HCT116 (cell line): ENCODE measurements at places on chromosomes 5 and 9.

- peak; percentile 45 for DNase-seq
These were observed 82.4 kb downstream of the PTCH1 start for GRCh38 chr9:95434116-95435073.

- no peak for DNase-seq
These were observed 67.1 kb downstream of the TEX10 start for GRCh38 chr9:100285601-100286000.

GRCh38 chr5:133353741-133354140 is 258.6 kb downstream of the FSTL4 start:
- no peak for DNase-seq

GRCh38 chr5:138922494-138922893 is 47.4 kb upstream of the LRRTM2 start:
- no peak for DNase-seq

DNA sequence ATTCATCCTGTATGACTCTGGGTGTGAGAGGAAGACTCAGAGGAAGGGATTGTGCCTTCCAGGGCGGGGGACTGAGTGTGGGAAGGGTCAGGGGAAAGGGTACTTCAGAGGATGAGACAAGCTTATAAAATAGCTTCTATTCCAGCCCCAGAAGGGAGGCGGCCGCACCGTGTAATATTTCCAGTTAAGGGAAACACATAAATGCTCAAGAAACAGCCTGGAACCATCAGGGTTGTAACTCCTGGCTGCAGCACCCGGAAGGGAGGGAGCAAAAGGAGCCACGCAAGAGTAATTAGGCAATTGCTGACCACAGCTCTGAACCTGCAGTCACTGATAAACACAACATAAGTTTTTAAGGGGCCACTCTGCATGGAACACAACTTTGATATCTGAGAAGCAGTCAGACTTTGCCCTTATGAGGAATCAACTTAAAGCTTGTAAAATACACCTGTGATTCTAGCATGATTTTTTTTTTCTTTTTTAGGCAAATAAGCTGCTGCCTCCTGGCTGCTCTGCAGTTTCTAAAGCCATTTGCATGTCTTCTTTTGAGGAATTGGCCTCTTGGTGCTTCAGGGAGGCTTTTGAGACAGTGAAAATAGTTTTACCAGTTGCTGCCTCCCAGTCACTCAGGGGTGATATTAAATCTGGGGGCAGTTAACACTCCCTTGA is 382.7 kb downstream of the ENC1 start:
- DNase-seq, result no peak

DNA sequence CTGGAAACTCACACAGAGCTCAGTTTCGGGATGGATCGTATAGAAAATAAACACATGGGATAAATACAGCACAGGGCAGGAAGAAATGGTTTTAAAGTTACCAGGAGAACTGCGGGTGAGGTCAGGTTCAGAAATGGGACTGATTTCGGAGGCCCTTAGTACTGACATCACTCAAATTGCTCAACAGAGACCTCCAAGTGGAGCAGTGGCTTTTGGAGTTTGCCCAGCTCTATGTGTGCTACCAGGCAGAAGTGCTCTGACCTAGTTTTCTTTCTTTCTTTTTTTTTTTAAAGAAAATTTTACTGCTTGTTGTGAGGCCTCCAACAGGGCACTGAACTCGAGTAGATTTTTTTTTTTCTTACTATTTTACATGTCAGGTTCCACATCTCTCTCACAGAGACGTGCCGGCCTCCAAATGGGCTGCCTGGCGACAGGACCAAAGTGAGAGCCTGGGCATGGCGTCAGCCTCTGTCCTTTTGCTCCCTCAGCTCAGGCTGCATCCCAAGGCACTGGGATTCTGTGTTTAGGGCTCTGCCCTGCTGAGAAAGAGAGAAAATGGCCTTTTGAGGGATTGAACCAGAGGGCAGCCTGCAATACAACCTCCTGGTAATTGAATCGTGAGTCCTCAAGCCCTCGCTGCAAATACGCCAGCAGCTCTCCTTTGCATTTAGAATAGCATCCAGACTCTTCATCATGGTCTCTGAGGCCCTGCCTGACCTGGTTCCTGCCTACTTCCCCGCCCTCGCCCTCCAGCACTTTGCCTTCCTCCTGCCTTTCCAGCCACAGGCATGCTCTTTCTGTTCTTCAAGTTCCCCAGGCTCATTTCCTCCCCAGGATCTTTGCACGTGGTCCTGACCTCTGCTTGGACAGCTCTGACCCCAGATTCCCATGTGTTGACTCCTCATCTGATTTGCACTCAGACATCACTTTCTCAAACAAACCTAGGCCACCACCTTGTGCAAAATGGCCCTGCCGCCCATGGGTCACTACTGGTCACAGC is 173.5 kb downstream of the FGF1 start:
- DNase-seq, result peak; percentile 21

- DNase-seq, result no peak
These were observed 35.8 kb downstream of the RASGEF1C start for GRCh38 chr5:180173198-180173544.

- no peak for DNase-seq
These were observed 517.7 kb upstream of the CLINT1 start for GRCh38 chr5:158376679-158377078.

GRCh38 chr5:172958331-172959046 is 735 bp upstream of the RPL26L1 start:
- DNase-seq, result peak; percentile 29

DNA sequence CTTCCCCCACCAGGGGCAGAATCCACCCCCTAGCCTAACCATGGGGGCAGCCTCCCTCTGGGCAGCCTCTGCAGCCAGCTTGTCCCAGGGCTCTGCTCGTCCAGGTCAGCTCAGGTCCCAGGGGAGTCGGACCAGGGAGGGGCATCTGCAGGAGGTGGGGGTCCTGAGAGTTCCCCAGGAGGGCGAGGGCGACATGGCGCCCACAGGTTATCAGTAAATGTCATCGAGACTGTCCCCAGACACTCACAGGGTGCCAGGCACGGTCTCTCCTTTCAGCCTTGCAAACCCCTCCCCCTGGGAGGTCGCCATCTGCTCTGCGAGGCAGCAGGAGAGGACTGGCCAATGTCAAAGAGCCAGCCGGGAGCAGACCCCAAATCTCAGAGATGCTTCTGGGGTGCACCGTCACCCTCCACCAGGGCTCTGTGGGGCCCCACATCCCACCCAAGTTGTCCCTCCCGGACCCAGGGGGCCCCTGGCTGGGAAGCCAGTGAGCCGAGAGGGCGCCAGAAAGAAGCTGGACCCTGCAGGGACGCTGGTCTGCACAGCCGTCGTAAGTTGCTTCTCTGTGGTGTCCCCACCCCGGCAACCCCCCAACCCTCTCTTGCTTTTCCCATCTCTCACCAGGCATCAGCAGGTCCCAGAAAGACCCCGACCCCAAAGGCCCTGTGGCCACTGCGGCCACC is 69.3 kb downstream of the NTNG2 start:
- DNase-seq, result no peak

GRCh38 chr9:95032580-95033341 is 284.7 kb downstream of the FANCC start:
- no peak for DNase-seq

- DNase-seq, result no peak
These were observed 24.8 kb downstream of the STX17 start for GRCh38 chr9:99931155-99931840.

GRCh38 chr5:137144656-137145055 is 354.5 kb downstream of the SPOCK1 start:
- DNase-seq, result no peak

GRCh38 chr9:98374385-98375051 is 119.1 kb upstream of the TBC1D2 start:
- DNase-seq, result no peak

DNA sequence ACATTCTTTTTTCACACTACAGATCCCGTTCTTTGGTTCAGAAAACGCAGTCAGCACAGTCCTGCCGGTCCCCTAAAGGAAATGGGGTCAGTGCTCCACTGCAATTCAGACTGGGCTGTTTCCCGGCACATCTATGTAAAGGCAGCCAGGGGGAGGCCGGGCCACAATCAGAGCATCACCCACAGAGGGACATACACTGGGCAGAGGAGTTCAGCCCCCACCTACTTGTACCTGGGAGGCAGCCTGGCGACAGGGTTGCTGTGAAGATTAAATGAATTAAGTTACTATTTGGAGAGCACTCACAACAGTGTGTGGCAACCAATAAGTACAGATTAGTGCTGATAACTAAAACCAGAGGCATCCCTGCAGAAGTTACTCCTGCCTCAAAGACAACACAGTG is 4.5 kb downstream of the PTPN3 start:
- DNase-seq, result no peak

- DNase-seq, result no peak
These were observed 80.6 kb downstream of the RAD23B start for GRCh38 chr9:107363516-107364152.

GRCh38 chr5:103808464-103809106 is 246.0 kb upstream of the NUDT12 start:
- peak; percentile 61 for DNase-seq

DNA sequence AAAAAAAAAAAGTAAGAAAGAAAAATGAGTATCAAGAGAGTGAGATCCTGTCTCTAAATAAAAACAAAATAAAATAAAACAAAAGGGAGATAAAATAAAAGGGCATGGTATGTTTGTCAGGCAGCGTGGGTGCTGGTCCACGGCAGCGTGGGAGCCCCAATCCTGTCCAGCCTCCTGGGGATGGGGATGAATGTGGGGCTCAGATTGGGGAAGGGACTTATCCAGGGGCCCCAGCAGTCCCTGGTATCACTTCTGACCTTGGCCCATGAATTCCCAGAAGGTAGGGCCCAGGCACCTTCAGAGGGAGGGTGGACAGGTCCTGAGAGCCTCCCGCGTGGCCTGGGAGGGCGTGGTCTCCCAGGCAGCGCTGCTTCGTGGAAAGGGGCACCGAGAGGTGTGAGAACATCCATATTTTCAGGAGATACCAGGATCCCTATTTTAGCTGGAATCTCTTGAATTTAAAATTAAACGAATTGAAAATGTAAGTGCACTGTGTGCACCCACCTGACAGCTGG is 71.2 kb downstream of the ZNF354C start:
- DNase-seq, result no peak

- no peak for DNase-seq
These were observed 545.2 kb downstream of the CSNK1G3 start for GRCh38 chr5:124056991-124057723.

DNA sequence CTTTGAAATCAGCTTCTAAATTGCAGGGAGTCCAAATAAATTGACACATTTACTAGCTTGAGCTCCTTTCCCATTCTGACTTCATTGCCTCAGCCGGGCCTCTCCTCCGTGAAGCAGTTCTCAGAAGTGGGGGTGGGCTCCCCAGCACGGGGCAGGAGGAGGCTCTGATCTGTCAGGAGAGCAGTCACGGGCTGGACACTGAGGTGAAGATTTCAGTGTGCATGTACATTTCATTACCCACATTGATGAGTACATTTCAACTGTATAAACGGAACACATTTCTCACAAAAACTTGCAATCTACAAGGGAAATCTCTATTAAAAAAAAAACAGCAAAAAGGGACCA is 195.9 kb downstream of the SEMA6A start:
- DNase-seq, result no peak

- no peak for DNase-seq
These were observed 79.4 kb downstream of the PALM2AKAP2 start for GRCh38 chr9:109859447-109859846.

GRCh38 chr5:117417501-117417900 is 842.9 kb upstream of the SEMA6A start:
- no peak for DNase-seq

- DNase-seq, result no peak
These were observed 40.4 kb downstream of the C5 start for GRCh38 chr9:121009650-121010049.

- DNase-seq, result peak; percentile 54
These were observed 318.2 kb downstream of the SLCO4C1 start for GRCh38 chr5:101977729-101978345.

- DNase-seq, result no peak
These were observed 126.9 kb upstream of the ANKRD55 start for GRCh38 chr5:56359809-56360685.

DNA sequence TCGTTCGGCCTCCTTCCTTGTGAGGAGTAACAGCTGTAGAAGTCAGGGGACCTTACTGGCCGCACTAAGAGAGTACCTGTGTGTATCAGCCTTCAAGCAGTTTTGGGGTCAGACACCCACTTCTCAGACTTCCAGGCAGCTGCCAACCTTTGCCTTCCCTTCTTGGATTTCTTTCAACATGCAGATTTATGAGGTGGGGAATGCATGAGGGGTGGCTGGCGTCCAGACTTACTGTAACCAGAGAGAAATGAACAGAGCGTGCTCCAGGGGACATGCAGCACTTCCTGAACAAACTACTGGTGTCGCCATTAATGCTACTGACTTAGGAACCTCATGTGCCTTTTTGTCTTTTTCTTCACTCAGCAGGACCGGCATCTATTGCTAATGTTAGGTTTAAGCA is 46.7 kb downstream of the INSYN2B start:
- DNase-seq, result no peak

GRCh38 chr9:112755675-112756074 is 5.1 kb downstream of the SNX30 start:
- no peak for DNase-seq

- DNase-seq, result peak; percentile 48
These were observed 12.4 kb downstream of the CBY3 start for GRCh38 chr5:179668391-179668790.

GRCh38 chr9:83220730-83221129 is 157.8 kb upstream of the RASEF start:
- DNase-seq, result no peak

DNA sequence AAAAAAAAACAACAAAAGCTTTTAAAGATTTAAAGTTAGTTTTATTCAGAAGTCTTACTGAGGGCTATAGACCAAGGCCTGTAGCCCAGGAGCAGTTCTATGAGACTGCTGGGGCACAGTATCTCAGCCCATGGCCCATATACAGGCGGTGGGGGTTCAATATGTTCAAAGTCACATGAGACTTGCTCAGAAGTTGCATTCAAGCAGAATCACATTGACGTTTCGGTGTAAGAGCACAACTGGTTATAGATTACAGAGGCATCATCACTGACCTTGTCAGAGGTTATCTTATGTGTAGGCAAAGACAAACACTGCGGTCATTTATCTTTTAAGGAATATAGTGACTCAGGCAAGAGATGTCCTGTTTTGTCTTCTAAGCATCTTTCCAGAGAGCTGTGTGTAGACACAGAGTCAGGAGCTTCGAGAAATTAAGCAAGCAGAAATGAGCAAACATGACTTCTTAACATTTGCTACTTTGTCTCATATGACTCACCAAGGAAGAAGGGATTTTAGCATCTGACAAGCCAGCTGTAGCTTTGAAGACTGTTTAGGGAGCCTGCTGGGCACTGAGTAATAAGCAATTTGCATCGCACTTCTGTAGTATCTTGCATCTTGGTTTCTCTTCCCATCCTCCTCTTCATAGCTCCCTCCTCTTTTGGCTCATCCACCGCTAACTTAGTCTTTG is 12.9 kb upstream of the F2RL1 start:
- peak; percentile 94 for DNase-seq

GRCh38 chr5:80119372-80119771 is 84.2 kb downstream of the THBS4 start:
- DNase-seq, result no peak

DNA sequence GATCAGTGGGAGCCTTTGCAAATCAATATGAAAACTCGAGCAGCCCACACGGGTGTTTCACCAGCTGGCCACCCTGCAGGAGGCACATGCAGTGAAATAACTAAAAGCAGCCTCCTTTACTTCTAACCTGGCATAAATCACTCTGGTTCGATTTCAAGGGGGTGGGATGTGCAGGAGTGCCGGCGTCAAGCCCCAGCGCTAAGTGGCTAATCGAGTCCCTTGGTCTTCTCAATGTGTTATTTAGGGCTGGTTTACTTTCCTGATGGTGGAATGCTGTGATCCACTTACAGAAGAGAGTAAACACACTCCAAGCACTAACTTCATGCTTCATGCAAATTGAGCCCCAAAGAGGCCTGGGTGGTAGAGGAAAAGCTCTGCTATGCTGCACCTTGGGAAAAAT is 109.4 kb downstream of the TMEM174 start:
- no peak for DNase-seq
